ENCODE measurements at places on chromosomes 12 and 14. TPM values are rescaled to one million over a fixed set of nuclear protein-coding genes. Genes with fewer than 3 reads are reported as not detected.
A peak's percentile ranks its signal among the peaks of the same experiment; 100 is the strongest.

Gene AMDHD1
- total RNA-seq: 1.1 TPM

GRCh38 chr12:19131025-19131444 is 1.5 kb downstream of the PLEKHA5 start:
- peak; percentile 6 for DNase-seq

DNA sequence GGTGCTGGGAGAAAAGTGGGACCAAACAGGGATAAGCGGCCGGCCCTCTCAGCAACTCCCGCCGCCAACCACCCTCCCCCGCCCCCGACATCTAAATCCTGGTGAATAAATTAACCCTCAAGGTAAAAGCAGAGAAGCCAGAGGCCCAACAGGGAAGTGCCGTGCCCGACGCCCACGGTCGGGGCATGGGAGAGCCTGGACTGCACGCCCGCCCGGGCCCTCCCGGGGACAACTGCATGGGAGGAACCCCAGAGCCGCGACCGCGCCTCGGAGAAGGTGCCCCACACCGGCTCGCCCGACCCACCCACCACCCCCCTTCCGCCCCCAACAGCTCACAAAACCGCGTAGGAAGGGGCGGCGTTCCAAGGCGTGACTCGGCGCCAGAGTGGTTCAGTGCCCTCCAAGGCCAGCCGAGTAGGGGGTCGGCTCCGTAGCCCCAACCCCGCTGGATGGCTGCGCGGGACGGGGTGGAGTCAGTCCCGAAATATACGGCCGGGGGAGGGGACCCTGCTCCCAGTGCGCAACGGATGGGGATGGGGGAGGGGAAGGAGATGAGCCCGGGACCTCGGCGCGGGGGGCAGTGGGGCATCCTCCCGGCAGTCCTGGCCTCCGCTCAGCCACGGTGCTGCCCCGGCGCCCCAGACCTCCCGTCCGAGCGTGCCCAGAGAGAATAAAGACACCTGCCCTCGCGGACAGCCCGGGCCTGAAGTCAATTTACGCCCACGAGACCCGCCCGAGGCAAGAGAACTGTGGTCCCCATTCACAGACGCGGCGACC is 732 bp downstream of the SLC25A29 start:
- DNase-seq: peak; percentile 31

Gene VASH1
- 9.2 TPM for total RNA-seq

GRCh38 chr14:32349322-32349721 is 20.2 kb downstream of the AKAP6 start:
- DNase-seq: no peak

DNA sequence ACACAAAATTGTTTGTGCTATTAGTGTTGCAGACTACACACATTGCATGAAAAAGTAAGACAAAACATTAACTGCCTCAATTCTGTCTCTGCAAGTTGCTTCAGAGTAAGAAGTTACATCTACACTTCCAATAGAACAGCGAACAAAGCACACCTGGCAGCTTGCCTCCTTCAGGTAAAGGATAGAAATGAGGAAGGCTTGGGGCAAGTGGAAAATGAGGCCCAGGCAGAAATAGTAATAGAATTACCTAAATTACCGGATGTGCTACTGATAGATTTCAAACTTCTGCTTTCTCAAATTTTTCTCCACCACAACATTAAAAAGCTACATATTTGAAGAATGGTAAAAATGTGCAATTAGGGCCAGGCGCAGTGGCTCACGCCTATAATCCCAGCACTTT is 37.7 kb downstream of the CCDC175 start:
- no peak for DNase-seq

DNA sequence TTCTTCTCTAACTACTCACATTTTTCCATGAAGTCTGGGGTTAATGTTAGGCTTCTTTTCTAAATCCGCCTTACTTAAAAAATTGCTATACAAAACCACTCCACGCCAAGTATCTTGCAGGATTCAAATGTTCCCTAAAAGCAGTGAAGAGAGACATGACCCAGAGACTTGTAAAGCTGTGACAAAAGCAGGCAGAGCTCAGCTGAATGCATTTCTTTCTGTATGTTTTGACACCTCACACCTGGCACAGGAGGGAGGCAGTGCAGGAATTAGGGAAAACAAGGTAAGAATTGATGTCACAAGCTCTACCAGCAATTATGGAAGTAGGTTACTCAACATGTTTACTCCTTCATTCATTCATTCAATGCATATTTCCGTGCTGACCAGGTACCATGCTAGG is 295.0 kb downstream of the RPAP3 start:
- no peak for DNase-seq

Gene C12orf50
- 0.20 TPM for total RNA-seq

- DNase-seq: peak; percentile 83
These were observed 282.0 kb upstream of the RGS6 start for GRCh38 chr14:71650187-71650755.

GRCh38 chr14:90544566-90544965 is 147.7 kb downstream of the CALM1 start:
- no peak for DNase-seq

Gene KCNC2
- total RNA-seq: not detected

DNA sequence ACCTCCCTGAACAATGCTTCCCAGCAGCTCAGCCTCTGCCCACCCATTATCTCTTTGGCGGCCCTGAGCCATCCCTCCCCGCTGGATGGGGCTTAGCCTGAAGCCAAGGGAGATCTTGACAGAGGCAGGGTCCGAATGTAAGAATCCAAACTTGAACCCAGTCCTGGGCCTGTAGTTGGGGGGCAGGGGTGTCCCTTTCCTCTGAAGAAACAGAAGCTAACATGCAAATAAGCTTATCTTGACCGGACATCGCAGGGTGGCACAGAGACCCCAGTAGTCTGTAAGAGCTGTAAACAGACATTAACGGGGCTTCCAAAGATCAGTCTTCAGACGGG is 6.0 kb downstream of the DLK1 start:
- no peak for DNase-seq

Gene JPH4
- total RNA-seq: not detected

DNA sequence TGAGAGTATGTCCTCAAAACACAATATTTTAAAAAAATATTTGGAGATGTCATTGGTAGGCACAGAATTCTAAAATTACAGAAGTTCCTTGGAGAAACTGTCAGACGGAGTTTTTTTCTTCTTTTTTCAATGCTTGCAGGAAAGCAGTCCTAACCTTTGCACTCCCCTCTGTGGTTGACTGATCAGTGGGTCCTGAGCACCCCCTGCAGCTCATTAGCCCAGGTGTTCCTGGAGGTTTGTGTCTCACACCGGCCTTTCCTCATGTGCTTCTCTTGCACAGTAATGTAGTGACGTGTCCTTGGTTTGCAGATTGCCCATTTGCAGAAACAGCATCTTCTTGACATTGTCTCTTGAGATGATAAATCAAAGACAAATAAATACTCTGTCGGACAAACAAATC is 513.0 kb downstream of the TMEM121 start:
- peak; percentile 15 for DNase-seq

Gene TAS2R8
- total RNA-seq: not detected

DNA sequence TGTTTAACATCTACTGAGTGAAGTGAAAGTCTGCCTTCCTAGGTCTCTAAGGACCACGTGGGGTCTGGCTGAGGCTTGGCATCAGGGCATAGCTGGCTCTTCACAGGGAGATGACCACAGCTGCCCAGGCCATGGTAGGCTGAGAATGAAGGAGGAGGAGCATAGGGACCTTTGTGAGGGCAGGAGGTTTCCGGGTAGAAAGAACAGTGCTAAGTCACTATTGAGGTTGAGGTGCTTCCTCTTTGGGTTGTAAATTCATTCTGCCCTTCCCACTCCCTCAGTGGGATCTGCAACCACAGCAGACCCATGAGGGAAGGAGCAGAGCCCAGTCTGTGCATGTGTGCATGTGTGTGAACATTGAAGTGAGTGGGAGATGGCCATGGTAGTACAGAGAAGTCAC is 909.6 kb downstream of the VRK1 start:
- no peak for DNase-seq

Gene FGF23
- not detected for total RNA-seq

Gene CEBPE
- total RNA-seq: not detected

GRCh38 chr14:91113829-91114078 is at the start of gene DGLUCY:
TSS of gene DGLUCY (plus strand) at chr14:91114073. CDS start at chr14:91160295, 46,222 bp downstream.
- DNase-seq: peak; percentile 87

DNA sequence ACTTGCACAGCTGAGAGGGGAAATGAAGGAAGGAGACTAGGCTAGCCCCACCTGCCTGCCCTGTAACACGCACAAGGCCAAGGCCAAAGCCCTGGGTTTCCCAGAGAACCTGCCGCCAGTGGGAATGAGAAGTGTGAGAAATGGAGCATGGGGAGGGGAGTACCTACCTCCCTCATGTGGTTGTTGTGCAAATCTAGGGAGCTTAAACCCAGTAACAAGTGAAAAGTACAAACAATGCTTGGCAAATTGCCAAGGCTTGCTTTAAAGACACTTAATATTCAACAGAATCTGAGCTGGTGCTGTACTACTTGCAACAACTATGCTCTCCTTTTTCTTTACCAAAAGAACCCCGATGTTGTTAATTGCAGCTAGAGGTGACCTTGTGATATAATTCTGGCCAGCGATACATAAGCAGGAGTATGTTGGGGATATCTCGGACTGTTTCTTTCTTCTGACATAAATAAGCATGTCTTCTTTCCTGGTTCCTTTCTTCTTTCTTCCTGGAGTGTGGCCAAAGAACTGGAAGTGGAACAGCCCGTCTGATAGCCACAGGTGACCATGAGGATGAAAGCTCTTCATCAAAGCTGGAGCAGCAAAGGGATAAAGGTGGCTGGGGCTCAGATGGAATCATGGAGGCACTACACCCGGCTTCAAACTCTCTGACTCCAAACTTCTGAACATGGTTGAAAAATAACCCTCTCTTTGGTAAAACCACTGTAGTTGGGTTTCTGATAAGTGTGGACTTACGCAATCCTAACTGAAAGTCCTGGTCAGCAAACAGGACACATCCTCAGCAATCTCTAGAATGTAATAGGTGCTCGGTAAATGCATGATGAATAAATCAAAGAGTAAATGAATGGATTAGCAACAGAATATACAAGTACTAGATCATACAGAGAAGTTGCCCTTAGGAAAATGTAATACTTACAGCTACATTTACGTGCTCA is 207.9 kb downstream of the NUAK1 start:
- peak; percentile 3 for DNase-seq

Gene IL23A
- total RNA-seq: not detected

- DNase-seq: no peak
These were observed 1.0 kb downstream of the DNAJC14 start for GRCh38 chr12:55828357-55828756.

Gene RILPL2
- 1.9 TPM for total RNA-seq

DNA sequence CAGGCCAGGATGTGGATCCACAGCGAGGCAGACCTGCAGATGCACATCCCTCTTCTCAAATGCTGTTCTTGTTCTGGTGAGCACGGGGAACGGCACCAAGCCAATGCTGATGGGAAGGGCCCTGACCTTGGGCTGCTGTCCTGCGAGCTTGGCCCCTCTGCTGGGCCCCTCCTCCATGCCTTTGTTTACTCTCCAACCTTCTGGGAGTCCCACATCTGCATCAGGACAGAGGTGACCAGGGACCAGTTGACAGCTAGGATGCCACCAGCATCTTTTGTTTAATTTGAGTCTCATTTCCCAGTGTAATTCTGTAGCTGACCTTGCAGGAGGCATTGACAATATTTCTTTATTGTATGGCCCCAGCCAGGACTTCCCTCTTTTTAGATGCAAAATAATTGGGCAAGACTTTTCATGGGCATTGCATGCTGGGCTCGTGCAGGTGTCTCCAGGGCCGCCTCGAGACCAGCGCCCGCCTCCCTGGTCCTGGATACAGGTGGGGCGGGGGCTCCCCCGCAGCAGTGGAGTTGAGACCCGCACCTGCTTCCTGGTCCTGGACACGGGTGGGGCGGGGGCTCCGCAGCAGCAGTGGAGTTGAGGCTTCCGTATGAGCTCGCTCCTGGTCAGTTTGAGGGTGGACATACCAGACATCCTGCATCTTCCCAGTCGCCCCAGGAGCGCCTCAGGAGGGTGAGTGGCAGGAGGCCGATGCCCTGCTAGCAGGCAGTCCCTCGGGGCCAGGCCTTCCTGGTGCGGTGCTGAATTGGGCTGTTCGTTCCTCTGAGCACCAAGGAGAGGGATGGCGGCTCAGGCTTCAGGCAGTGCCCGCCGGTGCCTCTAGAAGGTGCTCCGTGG is 11.4 kb downstream of the PACS2 start:
- DNase-seq: no peak

GRCh38 chr14:69964841-69965240 is 85.6 kb downstream of the SMOC1 start:
- no peak for DNase-seq

Gene NCAPD2
- 125 TPM for total RNA-seq

Gene RFLNA
- total RNA-seq: 1.1 TPM

Gene DHH
- total RNA-seq: 0.39 TPM

GRCh38 chr12:90569685-90570084 is 385.3 kb downstream of the CCER1 start:
- DNase-seq: no peak

DNA sequence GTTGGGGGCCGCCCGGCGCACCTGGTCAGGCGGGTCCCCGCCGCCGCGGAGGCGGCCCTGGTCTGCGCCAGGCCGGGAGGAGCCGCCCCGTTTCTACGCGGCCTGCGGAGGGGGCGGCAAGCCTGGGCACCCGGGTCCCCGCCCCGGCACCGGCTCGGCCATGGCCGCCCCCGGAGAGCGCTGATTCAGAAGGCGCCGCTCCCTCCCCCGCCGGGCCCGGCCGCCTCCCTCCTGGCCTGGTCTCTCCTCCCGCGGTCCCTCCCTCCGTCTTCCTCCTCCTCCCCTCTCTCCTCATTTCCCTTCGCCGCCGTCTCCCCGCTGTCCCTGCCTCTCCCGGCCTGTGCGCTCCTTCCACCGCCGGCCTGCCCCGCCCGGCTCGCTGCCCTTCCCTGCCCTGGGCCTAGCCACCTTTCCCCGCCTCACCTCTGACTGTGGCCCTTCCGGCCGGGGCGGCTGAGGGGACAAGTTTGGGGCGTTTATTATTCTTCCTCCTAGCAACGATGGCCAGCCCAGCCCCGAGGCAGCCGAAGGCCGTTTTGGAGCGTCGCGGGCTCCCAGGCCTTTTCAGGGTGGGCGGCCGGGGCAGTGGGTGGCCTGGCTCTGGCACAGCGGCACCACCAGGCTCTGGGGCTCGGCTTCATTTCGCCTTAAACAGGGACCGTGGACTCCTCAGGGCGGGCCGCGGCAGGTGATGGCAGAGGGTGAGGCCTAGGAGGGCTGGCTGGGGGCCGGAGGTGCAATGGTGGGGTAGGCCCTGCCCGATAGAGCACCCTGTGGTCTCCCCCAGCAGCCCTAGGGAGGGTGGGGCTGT is 768 bp downstream of the CEP170B start:
- DNase-seq: peak; percentile 63

DNA sequence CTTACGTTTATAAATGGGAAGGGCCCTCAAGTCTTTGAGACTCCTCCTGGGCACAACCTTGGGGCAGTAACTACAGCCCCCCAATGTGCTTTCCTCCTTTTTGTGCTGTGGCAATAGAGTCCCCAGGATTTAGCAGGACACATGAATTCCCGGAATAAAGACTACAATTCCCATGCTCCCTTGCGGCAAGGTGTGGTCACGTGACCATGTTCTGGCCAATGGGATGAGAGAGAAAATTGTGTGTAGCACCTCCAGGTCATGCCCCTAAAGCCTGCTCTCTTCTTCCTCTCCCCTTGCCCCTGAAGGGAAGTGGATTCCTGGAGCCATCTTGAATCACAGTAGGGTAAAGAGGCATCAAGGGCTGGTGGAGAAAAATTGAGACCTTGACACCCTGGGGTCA is 295.1 kb upstream of the SFSWAP start:
- peak; percentile 18 for DNase-seq

Gene ITGB7
- total RNA-seq: not detected

- no peak for DNase-seq
These were observed 8.3 kb upstream of the C14orf180 start for GRCh38 chr14:104571246-104571645.

Gene CD163L1
- total RNA-seq: 1.5 TPM

Gene KLRD1
- total RNA-seq: 0.31 TPM

Gene NRXN3
- 0.21 TPM for total RNA-seq

Gene CFAP251
- total RNA-seq: 5.5 TPM

All from A673 (cell line).